Activated CD4-positive, alpha-beta T cell treated with anti-CD3 and anti-CD28 coated beads for 24 hours (primary cell): ENCODE measurements at places on chromosomes 13 and 19.

- no peak for DNase-seq
Observed at GRCh38 chr13:28128030-28128429, 10.3 kb upstream of the PAN3 start.

GRCh38 chr19:10812902-10813404 is 23.1 kb downstream of the TMED1 start:
- DNase-seq, result no peak

GRCh38 chr13:37413161-37413560 is 185.4 kb downstream of the POSTN start:
- no peak for DNase-seq

- peak; percentile 38 for DNase-seq
Observed at GRCh38 chr19:49546825-49547565, 19.2 kb downstream of the RCN3 start.

DNA sequence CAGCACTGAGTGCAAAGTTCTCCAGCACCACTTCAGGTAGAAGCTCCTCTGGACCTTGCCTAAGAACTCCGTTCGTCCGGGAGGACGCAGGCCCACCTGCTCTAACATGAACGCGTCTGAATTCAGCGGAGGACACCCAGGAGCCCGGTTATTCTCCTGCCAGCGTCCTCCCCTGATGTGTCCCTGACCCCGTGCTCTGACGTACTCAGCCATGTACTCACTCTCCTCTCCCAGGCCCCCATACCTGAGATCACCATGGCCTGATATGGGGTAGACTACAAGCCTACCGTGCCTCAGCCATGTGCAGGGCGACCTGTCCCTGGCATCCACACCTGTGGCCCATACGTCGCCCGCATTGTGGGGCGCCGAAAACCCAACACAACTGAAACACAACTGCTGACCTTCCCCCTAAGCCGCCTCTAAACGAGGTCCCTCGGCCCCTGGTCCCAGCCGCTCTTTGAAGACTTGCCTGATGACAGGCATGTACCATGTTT is 744 bp upstream of the ZNF584 start:
- DNase-seq, result no peak

GRCh38 chr19:18234194-18234593 is 8.0 kb upstream of the PDE4C start:
- DNase-seq, result no peak

DNA sequence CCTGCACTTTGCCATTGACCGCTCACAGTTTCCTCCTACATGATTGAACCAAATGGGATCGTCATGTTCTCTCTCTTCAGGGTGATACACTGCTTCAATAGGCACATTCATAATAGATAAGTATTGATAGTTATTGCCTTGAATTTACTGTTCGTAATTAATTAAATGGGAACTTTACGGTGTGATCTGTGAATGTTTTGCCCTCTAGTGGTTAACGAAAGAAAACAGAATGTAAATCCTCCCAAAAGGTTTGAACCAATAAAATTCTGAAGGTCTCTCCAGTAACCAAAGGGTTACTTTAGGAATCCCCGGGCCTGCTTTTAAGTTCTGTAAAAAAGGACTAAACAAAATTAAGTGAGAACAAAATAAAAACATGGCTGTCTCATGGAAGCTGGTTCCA is 389.3 kb downstream of the DACH1 start:
- no peak for DNase-seq

GRCh38 chr13:51148223-51148951 is 37.3 kb upstream of the C13orf42 start:
- DNase-seq, result no peak

GRCh38 chr13:75541287-75541686 is 3.6 kb upstream of the COMMD6 start:
- DNase-seq, result no peak

GRCh38 chr19:50025794-50026549 is at the start of gene ZNF473:
Gene ZNF473 (plus strand): TSS chr19:50026005. CDS start chr19:50031083, 5,078 bp downstream.
- peak; percentile 77 for DNase-seq

- no peak for DNase-seq
Observed at GRCh38 chr13:26025771-26026170, 26.0 kb downstream of the SHISA2 start.

DNA sequence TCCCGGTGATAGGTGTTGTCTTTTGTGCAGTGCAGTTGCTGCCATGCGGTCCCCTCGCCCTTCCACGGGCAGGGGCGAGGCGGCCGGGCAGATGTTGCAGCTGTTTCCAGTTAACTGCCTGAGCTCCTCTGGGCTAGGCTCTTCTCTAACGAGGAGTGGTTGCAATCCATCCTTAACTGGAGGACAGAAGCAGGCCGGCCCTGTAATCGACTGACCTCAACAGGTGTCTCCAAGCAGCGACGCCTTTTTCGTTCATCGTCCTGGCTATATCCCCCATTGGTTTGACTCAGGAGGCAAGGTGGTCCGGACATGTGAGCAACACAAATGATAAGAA is 1.9 kb upstream of the TSC22D1 start:
- DNase-seq, result no peak

GRCh38 chr13:96161141-96161540 is 71.2 kb downstream of the HS6ST3 start:
- DNase-seq, result no peak

DNA sequence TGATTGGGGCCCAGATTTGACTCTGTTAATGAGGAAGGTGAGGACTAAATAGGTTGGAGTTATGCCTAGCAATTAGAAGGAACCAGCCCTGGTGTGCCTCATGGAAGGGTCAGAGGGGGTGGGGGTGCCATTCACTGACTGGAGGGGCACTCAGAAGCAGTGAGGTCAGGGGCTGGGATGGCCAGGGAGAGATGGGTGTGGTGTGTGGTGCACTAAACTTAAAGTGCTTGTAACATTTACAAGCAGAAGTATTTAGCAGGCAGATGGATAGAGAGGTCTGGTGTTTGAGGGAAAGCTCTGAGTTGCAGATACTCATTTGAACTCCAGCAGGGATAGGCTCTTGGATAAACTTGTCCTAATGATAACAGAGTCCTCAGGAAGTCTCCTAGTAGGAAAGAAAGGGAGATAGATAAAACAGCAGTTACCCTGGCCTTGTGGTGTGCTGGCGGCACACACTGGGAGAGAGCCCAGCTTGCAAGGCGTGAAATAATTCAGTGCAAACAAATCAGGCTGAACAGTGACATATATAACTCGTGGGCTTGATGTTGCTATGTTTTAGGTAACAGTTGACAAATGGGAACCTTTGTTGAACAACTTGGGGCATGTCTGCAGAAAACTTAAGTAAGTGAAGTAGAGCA is 20.0 kb upstream of the UPF3A start:
- DNase-seq, result no peak

GRCh38 chr19:1070576-1070930 is 3.6 kb downstream of the ARHGAP45 start:
- DNase-seq, result no peak

GRCh38 chr13:91540158-91540736 is 141.8 kb downstream of the GPC5 start:
- no peak for DNase-seq

DNA sequence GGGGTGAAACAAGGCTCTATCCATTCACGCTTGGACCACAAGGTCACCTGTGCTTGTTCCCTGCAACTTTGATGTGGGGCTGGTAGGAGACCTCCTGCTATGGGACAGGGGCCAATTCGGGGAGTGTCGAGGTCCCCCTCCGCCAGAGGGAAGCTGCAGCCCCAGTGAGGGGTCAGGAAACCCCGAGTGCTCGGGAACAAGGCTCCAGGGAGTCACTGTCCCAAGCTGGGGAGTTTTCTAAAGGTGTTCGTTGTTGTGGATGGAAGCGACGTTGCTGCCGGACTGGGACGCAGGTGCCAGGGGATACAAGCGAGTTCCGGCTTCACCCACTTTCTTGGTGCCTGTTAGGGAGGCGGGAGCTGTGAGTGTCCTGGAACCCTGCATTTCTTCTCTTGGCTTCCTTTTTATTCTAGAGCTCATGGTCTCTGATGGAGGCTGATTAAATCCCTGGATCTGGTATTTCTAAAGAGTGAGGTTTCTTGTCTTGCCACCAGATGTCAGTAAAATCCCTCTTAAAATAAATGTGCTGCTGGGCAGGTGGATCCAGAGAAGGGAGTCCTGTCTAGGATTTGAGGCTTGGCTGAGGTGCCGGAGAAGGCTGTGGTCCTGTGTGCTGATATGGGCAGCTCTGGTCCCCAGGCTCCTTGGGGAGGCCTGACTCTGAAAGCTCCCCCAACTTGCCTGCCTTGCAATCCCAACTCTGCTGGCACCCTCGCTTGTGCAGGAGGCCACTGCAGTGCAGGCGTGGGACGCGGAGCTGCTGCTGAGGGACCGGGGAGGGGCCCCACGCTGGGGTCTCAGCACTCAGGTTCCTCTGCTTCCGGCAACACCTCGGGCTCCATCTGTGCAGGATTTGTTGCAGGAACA is 153.9 kb downstream of the TEX29 start:
- no peak for DNase-seq

- DNase-seq, result no peak
Observed at GRCh38 chr19:16261584-16262368, 62.9 kb upstream of the KLF2 start.

DNA sequence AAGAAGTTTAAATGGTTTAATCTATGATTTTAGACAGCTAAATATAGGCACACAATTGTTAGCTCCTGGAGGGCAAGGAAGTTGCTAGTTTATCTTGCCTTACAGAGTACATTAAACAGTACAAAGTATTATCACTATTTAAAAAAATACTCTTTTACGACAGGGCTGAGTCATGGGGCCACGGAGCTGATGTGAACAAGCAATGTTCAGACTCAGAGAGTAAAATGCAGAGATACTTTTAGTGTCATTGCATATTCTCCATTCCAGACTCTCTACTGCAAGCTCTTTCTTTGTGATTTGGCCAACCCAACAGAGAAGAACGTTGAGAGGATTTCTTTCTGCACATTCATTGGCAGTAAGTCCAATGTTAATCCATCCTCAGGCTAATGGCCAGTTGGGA is 352.4 kb downstream of the SPRY2 start:
- no peak for DNase-seq

DNA sequence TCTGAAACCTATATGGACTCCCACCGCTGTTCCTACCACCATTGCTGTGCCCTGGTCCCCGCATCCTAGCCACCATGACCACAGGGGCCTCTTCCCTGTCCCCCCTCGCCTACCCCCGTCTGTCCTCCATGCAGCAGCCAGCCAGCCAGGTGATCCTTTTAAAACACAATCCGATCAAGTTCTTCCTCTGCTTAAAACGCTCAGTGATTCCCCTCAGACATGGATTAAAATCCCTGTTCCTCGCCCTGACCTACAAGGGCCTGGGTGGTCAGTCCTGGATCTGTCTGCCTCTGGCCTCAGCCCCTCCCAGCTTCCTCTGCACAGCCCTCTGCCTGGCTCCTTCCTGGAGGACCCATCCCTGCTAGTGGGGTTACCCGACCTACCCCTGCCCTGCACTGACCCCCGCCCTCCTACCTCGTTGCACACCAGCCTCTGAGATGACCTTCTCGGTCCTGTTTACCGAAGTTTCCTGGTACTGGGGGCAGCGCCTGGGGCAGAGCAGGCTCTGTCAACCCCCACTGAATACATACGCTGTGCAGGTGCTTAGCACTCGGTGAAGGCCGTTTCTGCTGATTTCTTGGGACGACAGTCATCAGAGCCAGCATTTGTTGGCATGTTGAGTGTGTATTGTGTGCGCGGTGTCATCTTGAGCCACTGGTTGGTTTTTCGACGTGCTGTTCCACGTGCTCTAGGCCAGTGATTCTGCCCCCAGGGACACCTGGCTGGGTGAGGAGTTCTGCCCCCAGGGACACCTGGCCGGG is 14.7 kb upstream of the LENG8 start:
- no peak for DNase-seq

GRCh38 chr19:3338541-3339181 is 27.7 kb upstream of the NFIC start:
- no peak for DNase-seq

DNA sequence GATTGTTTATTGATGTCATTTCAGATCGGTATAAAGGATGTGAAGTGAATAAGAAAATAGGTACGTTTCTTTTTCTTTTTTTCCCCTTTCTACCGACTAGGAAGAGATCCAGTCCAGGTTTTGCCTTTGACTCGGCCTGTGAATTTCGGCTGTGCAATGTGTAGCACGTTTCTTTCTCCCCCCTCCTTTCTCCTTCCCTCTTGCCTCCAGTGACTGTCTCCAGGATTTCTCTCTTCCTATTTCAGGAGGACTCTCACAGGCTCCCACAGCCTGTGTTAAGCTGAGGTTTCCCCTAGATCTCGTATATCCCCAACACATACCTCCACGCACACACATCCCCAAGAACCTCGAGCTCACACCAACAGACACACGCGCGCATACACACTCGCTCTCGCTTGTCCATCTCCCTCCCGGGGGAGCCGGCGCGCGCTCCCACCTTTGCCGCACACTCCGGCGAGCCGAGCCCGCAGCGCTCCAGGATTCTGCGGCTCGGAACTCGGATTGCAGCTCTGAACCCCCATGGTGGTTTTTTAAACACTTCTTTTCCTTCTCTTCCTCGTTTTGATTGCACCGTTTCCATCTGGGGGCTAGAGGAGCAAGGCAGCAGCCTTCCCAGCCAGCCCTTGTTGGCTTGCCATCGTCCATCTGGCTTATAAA is at the start of gene GPC6:
TSS of gene GPC6 (plus strand) at position 185 of the 657 bp plus-strand sequence.
- DNase-seq, result no peak

DNA sequence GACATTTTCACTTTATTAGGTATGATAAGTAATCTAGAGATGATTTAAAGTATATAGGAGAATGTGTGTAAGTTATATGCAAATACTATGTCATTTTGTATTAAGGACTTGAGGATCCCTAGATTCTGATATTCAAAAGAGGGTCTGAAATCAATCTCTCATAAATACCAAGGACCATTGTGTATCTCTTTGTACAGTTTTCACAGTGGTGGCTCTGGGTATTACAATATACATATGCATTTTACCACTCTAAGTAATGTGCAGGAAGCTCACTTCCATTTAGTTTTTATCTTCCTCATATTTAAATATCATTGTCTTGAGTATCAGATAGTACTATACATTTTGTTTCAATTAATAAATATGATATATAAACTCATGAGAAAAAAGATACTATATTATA is 862.6 kb upstream of the PCDH20 start:
- no peak for DNase-seq

- DNase-seq, result no peak
Observed at GRCh38 chr13:39603424-39603947, 493 bp upstream of the LHFPL6 start.

GRCh38 chr13:39768962-39769361 is 113.5 kb downstream of the COG6 start:
- no peak for DNase-seq

DNA sequence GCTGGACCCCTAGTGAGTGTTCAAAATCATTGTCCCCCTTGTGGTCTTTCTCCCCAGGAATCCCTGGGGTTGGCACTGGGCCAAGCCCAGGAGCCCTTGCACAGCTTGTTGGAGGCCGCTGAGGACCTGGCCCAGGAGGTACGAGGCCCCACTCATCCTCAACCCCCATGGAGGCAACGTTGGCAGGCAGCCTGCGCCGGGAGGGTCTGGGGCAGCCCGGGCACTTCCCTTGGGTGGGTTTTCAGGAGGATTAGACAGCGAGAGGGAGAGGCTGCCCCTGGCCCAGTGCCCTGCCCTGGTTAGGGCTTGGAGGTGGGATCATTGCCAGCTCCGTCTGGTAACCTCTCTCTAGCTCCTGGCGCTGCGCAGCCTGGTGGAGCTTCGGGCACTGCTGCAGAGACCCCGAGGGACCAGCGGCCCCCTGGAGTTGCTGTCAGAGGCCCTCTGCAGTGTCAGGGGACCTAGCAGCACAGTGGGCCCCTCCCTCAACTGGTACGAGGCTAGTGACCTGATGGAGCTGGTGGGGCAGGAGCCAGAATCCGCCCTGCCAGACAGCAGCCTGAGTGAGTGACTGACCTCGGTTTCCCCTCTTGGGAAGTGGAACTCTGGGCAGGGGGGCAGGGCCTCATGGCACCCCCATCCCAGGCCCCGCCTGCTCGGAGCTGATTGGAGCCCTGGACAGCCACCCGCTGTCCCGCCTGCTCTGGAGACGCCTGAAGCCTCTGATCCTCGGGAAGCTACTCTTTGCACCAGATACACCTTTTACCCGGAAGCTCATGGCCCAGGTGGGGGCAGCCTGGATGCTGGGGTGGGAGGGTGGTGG is 3.0 kb downstream of the ABCA7 start:
- no peak for DNase-seq
